ENCODE measurements at places on chromosomes 2 and 18.

- no peak for DNase-seq
These were observed 360.7 kb downstream of the TMX3 start for GRCh38 chr18:68354176-68354575.

- DNase-seq: no peak
These were observed 159.7 kb downstream of the MYCN start for GRCh38 chr2:16100006-16100405.

DNA sequence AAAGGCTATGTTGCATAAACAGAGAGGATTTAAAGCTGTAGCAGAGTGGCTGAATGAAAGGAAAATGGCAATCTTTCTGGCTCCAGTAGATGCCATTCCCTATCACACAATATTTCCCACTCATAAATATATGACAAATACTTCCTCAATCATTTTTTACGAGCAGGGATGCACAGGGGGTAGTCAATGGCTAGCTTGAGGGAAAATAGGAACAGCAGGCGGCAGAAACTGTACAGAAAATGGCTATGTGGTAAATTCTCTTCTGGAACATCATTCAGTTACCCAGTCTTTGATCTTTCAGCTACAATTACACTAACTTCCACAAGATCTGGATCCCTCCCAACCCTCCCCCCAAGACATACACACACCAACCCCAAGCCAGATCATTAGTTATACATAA is 127.2 kb downstream of the OLA1 start:
- DNase-seq: no peak

- DNase-seq: no peak
These were observed 171.4 kb downstream of the FSHR start for GRCh38 chr2:48982887-48983435.

GRCh38 chr2:204655626-204656025 is 110.4 kb downstream of the PARD3B start:
- no peak for DNase-seq

- DNase-seq: peak; percentile 23
These were observed 24.7 kb downstream of the COPS7B start for GRCh38 chr2:231810905-231811304.

GRCh38 chr2:188199716-188200128 is 92.0 kb upstream of the GULP1 start:
- no peak for DNase-seq

DNA sequence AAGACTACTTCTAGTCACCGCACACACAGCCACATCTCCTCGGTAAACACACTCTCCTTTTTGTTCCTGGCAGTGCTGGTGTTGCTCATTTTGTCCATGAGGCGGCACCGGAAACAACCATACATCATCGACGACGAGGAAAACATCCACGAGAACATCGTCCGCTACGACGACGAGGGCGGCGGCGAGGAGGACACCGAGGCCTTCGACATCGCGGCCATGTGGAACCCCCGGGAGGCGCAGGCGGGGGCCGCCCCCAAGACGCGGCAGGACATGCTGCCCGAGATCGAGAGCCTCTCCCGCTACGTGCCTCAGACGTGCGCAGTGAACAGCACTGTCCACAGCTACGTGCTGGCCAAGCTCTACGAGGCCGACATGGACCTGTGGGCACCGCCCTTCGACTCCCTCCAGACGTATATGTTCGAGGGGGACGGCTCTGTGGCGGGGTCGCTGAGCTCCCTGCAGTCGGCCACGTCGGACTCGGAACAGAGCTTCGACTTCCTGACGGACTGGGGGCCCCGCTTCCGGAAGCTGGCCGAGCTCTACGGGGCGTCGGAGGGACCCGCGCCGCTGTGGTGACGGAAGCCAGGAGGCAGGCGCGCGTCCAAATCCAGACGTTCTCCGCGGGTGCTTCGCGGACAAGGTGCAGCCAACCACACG is 221.0 kb downstream of the CDH20 start:
- no peak for DNase-seq

DNA sequence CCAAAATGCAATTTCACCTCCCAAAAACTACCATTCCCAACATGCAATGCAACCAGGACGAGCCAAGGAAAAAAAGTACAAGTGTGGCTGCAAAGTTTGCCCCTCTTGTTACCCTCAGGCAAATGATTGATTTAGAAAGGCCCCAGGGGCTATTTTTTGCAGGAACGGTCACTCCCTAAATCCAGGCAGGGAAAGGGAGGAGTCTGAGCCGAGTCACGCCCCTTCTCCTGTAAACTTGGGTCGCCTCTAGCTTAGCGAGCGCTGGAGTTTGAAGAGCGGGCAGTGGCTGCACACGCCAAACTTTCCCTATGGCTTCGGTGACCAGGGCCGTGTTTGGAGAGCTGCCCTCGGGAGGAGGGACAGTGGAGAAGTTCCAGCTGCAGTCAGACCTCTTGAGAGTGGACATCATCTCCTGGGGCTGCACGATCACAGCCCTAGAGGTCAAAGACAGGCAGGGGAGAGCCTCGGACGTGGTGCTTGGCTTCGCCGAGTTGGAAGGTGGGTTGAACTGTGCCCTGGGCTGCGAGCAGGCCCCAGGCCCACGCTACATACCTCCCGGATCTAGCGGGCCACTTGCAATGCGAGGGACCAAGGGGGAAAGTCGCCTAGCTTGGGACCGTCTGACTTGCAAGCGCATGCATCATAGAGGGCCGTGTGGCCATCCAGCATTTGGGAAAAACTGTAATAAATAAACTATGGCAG is at the start of gene GALM:
Gene GALM (plus strand): TSS at position 261 of the 702 bp plus-strand sequence. CDS start 48 bp downstream, at position 309.
- DNase-seq: peak; percentile 47

GRCh38 chr2:26309921-26310320 is 36.0 kb upstream of the SELENOI start:
- DNase-seq: no peak

- no peak for DNase-seq
These were observed 238.5 kb downstream of the WDR7 start for GRCh38 chr18:56889621-56890020.

- DNase-seq: peak; percentile 16
These were observed 964.7 kb upstream of the ZEB2 start for GRCh38 chr2:145484448-145485097.

DNA sequence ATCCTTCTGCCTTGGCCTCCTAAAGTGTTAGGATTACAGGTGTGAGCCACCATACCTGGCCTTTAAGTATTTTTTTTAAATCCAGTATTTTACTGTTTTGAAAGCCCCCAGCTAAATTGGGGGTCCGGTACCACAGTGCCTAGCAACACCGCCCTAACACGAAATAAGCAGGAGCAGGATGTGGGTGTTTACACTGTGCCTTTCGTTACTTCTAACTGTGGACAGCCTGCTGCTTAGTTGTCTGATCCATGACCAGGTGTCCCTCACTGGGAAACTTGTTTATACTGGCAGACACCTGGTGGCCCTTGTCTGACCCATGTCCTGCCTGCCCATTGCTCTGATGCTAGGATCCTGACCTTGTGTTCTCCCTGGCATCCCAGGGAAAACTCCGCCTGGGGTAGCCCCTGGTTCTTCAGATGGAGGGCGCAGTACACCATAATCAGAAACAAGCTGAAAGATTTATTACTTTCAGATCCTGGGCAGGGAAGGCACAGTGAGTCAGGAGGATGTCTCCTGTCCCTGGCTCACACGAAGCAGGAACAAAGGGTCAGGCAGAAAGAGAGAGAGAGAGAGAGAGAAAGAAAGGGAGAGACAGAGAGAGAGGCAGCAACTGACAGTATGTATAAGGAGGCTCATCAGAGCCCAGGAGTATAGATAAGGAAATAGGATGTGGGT is 55.7 kb downstream of the NCAPH start:
- no peak for DNase-seq

DNA sequence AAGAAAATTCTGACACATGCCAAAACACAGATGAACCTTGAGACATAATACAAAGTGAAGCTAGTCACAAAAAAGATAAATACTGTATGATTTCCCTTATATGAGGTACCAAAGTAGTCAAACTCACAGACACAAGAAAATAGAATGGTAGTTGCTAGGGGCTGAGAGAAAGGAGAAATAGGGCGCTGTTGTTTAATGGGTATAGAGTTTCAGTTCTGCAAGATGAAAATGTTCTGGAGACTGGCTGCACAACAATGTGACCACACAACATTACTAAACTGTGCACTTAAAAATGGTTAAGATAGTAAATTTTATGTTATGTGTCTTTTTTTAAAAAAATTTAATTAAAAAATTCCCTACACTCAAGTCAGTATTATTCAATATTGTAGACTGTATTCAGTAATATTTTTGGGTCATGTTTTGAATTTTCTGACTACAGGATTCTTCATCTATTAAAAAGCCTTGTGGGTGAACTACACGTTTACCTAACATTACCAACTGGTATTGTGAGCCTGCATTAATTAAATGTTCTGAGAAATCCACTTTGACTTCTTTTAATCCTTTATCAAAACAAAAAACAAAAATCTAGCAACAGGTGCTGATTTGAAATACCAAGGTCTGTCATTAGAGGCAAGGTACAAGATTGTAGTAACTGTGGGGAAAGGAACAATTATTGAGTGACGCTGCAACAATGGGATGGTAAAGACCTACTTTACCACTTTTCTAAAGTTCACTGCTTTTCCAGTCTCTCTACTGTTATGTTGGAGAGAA is 140.8 kb upstream of the ZFP36L2 start:
- no peak for DNase-seq

GRCh38 chr2:105877945-105878344 is 133.2 kb downstream of the NCK2 start:
- DNase-seq: no peak

DNA sequence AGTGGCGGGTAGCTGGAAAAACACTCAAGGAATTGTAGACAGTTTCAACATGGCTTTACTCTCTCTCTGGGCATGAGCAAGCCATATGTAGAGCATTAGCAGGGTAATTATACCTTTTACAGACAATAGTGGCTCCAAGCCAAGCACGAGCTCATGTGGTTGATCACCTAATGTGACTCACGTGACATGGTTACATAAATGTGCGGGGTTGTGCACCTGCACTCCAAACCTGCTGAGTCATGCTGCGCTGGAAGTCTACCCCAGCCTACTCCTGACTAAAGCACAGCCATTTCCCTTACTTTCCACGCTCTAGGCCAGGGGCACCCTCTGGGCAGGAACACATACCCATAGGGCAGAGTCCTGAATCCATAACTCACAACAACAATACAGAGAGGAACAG is 232.8 kb downstream of the MBD5 start:
- peak; percentile 13 for DNase-seq

- DNase-seq: no peak
These were observed 11.2 kb upstream of the B3GNT2 start for GRCh38 chr2:62184512-62185230.

DNA sequence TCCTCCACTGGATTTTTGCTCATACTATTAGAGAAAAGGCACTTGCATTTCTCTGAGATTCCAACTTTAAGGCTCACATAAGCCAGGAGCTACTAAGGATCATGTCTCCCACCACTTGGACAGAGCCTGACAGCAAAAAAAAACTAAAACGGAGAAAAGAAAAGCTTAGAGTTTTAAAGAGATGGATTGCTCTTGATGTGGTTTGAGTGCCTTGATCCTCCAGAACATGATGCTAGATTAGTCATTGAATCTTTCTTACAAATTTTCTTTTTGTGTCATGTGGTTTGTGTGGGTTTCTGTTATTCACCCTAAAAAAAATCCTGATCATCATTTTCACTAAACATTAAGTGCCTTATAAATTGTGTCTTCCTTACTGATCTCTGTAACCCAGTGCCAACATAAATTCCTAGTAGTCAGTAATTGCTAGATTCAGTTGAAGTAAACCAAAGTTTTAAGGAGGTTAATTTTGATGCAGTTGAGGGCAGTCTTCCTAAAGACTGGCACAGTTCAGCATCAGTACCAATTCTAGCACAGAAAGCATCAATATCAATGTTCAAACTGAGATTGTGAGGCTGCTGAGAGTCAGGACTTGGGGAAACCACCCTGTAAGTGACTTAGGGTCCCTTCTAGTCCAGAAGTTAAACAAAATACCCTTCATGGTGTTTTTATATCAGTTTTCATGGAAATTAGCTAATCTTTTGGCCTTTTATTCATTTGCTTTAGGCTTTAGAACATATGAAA is 206.3 kb downstream of the RAD51AP2 start:
- no peak for DNase-seq

GRCh38 chr2:72834596-72834995 is 8.8 kb upstream of the EXOC6B start:
- no peak for DNase-seq

DNA sequence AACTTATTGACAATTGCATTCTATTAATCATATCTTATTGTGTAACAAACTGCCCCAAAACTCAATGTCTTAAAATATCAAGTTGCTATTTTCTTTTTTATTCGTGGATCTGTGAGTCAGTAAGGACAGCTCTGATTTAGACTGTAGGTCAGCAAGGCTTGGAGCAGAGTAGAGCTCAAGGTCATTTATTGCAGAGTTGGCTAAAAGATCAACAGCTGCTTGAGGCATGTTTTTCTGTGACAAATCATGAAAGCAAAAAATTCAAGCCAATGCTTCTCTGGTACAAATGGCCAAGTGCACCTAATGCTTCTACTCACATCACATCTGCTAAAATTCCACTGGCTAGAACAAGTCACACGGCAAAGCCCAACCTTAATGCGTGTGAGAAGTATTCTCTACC is 497.7 kb upstream of the LRATD1 start:
- DNase-seq: no peak

- DNase-seq: no peak
These were observed 216.0 kb downstream of the DSEL start for GRCh38 chr18:67300498-67300897.

DNA sequence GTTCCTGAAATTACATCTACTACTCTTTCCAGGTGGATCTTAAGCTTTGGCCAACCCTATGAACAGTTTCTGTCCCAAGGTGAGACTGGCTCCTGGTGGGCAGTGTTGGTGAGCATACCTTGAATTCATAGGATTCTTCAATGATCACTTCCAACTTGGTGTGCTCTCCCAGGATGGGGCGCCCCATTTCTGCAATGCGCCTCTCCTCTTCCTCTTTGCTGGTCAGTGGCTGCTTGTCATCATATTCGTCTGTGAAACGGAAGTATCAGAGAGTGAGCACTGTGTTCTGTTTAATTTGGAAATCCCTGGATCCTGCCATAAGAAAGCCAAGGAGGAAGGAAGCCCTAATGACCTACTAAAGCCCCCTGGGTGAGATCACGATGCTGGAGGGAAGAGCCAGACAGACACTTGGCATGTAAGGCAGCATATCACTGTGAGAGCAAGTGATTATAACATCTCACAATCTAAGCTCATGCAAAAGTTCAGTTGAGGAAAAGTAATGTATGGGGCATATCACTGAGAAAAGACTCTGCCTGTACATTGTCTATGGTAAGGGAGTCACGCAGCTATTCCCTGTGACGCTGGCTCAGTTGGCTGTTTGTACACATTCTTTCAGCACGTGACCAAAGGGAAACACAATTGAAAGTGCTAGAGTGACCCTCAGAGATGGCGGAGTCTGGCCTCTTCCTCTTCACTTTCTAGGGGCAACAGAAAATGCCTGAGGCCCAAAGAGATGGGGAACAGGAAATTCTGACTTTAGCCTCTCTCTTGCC is 287.0 kb downstream of the SLC8A1 start:
- peak; percentile 0 for DNase-seq

DNA sequence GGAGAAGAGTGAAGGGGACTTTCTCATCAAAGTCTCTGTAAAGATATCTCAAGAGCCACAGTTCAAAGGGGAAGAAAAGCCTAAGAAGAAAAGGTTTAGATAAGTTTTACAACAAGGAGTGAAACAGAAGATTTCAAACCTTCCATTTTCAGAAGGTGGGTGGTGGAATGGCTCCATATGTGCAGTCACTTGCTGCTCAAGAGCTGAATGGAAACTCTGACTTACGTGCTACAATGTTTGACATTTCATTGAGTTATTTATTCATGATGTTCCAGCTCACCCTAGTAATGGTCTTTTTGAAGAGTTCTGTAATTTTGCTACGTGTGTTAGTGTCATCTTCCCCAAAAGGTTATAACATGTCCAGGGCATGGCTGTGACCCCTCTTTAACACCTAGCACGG is 21.7 kb downstream of the LCT start:
- DNase-seq: no peak
